ENCODE measurements at places on chromosomes 1 and 21. TPM values are rescaled to one million over a fixed set of nuclear protein-coding genes. Genes with fewer than 3 reads are reported as not detected.

The SPRR5 gene
- total RNA-seq: not detected

The SLAMF9 gene
- 0.45 TPM for total RNA-seq

The TFF2 gene
- total RNA-seq: not detected

The RPTN gene
- 0.07 TPM for total RNA-seq
